ENCODE measurements at places on chromosomes 6 and 20. TPM values are rescaled to one million over a fixed set of nuclear protein-coding genes. Genes with fewer than 3 reads are reported as not detected.

Gene ZNF165
- 8.0 TPM for total RNA-seq

Gene POM121L2
- 0.16 TPM for total RNA-seq

Gene GPR63
- total RNA-seq: 7.8 TPM

Gene BPIFB2
- 0.09 TPM for total RNA-seq

Gene VPS52
- 43.0 TPM for total RNA-seq

DNA sequence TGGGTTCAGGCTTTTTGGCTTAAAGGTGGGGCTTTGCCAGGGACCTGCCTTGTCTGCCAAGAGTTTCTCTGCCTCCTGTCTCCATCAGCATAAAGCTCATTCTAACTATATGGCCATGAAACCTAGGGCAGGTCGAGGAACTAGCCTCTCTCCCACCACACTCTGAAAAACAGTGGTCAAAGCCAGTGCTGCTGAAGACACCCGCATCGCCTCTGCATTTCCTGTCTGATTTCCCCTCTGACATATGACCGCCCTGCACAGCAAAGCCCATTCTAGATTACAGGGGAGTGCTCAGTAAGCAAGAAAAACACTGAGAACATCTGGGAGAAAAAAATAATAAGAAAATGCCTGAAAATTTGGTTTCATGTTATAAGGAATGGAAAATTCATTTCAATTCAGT is 573.6 kb downstream of the PRKN start:
- H3K4me1 ChIP-seq: peaks cover 21% of the 10 kb centered on the region
- no peak overlapping the region for H3K27ac ChIP-seq
- no peak for DNase-seq
- no peaks in the 10 kb centered on the region for H3K27me3 ChIP-seq
- no peak overlapping the region for H3K4me3 ChIP-seq

DNA sequence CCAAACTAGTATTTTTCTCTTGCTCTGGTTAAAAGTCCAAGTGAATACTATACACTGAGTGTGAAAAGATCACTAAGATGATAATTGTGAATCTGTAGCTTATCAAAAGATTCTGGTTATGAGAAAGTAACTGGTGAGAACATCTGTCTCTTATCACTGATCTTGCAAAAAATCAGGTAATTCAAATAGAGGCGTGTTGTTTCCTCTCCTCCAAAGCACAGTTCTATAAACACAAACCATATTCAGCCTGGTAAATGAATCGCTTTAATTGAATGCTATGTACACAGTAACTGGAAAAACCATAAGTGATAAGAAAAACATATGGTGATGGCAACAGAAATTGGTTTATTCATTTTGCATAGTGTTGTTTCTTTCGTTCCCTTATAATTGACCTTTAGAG is 161.0 kb downstream of the RALGAPA2 start:
- no peaks in the 10 kb centered on the region for H3K27me3 ChIP-seq
- peaks cover 20% of the 10 kb centered on the region for H3K36me3 ChIP-seq
- H3K4me3 ChIP-seq: no peak overlapping the region
- no peak for DNase-seq

DNA sequence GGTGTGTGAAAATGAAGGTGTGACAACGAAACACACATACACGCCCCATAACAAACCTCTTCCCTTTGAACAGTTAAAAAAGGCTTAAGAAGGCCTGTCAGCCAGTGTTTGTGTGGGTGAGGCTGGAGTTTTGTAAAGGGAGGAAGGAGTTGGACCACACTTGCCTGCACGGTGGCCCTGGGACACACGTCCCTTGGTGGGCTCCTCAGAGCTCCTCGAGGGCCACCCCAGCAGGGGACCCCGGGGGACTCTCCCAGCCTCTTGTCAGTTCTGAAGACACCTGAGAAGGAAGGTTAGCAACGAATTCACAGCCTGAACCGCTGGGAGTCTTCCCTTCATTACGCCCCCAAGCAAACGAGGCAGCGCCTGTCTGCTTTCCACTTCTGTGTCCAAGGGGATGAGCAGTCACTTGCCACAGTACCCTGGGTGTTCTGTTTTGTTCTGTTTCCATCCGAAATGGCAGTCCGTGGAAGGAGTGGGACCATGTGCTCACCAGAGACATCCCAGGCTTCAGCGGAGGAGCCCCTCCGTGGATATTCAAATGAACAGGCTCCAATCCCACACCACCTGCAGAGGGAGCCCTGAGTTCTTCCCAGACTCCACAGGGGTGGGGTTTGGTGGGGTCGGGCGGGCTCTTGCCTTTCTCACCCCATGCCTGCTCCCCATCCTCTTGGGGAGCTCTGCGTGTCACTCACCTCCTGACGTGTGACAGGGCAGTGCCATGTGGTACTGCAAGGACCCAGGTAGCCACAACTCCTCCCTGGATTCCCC is 68.6 kb downstream of the NRN1 start:
- H3K4me1 ChIP-seq: peaks cover 3% of the 10 kb centered on the region
- H3K36me3 ChIP-seq: peaks cover under 1% of the 10 kb centered on the region
- H3K27ac ChIP-seq: no peak overlapping the region
- no peak overlapping the region for H3K4me3 ChIP-seq
- peaks cover 5% of the 10 kb centered on the region for H3K27me3 ChIP-seq
- DNase-seq: no peak

DNA sequence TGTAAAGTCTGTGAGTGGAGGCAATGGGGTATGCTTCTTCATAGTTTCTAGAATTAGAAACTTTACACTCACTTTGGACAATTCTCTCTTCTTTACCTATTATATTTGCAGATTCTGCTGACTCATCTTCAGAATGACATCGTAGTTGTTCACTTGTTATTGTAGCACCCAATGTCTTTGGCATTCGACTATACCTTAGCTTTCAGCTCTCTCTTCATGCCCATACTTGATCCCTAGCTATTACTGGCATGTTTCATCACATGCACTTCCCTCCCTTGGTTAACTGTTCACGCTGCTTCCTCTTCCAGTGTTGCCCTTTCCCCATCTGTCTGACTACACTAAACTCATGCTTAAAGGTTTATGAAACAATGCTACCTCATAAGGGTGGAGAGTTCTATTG is 298.1 kb upstream of the TCF21 start:
- no peaks in the 10 kb centered on the region for H3K36me3 ChIP-seq
- H3K4me3 ChIP-seq: no peak overlapping the region
- H3K4me1 ChIP-seq: no peaks in the 10 kb centered on the region

All from WTC11 (cell line).